ENCODE measurements at places on chromosomes 7 and 10.

GRCh38 chr7:155769701-155770100 lies 42.6 kb downstream of the SHH start:
- no peak for DNase-seq

DNA sequence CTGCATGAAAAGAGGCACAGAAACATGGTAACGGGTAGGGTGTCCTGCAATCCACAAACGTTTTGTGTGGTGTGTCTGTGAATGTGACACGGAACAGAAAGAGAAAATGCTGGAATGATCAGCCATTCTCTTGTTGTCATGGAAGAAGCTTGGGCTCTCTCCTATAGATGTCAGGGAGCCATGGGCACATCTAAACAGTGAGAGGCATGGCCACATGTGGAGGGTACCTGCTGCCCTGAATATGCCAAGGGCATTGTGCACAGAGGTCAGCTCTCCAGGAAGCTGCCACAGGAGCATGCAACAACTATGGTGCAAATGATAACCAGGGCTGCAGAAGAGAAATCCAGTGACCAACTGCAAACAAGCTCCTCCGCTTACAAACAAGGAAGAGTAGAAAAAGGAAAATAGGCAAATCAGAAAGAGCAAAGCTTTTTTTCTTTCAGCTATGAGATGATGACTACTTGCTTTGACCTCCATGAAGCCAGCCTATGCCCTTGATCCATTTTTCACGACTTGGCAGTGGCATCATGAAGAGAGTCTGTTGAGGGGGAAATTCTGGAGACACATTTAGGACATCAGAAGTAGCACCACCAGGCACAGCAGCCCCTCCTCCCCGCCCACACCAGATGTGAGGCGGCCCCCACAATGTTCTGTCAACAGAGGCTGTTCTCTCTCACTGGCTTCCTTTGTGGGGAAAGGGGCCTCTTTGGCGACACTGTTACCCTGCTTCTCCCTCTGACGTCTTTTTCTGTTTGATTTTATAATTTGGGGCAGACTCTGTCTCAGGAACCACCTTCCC lies 4.8 kb upstream of the PDE1C start:
- DNase-seq: no peak

DNA sequence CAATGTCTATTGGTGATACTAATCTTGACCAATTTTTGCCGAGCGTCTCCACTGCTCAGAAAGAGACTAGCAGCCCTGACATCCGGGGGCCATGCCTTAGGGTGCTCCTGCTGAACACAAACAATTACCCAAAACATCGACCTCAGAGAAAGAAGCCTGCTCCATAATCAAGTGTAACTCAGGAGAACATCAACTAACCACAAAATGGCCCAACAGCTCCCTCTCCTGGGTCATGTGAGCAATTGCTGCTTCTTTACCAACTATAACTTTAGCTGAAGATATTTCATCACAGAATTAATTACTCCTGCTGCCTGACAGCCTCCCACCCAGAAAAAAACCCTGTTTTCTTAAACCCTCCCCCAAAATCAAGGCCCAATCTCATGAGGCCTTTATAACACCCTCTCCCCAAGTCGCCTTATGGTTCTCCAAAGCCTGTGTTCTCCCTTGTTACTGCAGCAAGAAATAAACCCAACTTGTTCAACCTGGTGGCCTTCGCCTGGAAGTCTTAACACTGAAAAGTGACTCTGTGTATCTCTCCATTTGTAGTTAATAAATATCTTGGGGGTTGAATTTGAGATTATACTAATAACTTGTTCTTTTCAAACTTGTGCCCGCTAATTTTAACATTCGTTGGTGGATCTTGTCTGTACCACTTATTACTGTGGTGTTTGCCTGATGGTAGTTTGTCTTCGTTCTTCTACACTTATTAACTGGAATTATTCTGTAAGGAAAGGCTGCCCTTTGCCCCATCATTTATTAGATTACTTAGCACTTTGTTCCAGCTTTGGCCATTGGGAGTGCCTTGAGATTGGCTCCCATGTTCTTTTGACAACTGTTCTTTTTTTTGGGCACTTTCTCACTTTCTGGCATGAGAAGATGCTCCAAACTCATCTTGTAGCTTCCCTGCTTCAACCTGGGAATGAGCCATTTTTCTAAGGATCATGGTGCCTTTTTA lies 21.2 kb upstream of the RAMP3 start:
- DNase-seq: no peak

DNA sequence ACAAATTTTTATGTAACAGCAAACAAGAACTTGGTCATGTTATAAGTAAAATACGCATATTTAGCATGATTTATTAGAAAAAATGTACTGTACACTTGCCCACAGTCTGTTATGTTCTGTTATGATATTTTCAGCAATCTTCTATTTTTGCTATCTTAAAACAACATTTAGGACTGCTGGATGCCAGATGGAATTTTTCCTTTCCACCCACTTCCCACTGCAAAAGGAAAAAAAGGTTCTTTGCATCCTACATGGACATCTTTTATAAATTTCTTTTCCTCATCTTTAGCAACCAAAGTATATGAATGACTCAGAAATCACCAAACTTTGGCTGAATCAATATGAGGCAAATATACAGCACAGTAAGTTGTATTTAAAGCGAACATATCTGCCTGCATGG lies 146.0 kb downstream of the RAPGEF5 start:
- DNase-seq: no peak

GRCh38 chr10:94607111-94607510 lies 61.5 kb downstream of the HELLS start:
- DNase-seq: no peak

DNA sequence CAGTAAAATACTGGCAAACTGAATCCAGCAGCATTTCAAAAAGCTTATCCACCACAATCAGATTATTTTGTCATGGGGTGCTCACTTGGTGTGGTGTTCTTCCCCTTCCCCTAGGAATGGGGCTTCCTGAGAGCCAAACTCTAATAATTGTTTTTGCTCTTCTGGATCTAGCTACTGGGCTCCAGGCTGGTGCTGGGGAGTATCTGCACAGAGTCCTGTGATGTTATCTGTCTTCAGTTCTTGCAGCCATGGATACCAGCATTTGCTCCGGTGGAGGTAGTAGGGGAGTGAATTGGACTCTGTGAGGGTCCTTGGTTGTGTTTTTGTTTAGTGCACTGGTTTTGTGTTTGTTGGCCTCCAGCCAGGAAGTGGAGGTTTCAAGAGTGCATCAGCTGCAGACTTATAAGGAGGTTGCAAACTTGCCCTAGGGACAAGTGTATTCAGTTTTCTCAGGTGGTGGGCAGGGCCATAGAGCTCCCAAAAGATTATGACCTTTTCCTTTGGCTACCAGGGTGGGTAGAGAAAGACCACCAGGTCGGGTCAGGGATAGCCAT lies 308.5 kb upstream of the MAGI2 start:
- DNase-seq: no peak

DNA sequence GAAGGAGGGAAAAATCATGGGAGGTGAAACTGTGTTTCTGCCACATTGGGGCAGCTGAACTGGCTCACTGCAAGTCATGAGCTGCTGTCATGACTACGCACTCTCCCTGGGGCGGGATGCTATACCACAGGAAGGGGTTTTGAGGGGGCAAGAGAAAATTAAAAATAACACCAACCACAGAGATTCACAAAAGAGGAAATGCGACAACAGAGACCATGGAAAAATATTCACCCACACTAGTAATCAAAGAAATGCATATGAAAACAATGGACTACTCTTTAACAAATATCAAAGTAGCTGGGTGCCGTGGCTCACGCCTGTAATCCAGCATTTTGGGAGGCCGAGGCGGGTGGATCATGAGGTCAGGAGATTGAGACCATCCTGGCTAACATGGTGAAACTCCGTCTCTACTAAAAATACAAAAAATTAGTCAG lies 65.2 kb upstream of the TM9SF3 start:
- no peak for DNase-seq

DNA sequence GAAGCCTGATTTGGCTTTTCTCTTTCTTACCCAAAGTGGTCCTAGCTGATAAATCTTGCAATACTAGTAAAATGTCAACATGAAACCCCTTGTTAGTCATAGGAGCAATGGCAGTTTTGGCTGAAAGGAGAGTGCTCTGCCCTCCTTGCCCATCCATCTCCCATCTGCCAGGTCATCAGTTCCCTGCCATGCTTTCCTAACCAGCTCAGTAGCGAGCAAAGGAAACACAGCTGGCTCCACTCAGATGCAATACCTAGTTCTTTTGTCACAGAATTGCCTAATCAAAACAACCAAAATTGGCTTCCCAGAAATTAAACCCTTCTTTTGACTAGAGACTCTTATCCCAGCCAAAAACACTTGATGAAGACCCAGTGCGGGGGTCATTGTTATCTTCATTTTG lies 733.0 kb downstream of the CCSER2 start:
- DNase-seq: no peak

DNA sequence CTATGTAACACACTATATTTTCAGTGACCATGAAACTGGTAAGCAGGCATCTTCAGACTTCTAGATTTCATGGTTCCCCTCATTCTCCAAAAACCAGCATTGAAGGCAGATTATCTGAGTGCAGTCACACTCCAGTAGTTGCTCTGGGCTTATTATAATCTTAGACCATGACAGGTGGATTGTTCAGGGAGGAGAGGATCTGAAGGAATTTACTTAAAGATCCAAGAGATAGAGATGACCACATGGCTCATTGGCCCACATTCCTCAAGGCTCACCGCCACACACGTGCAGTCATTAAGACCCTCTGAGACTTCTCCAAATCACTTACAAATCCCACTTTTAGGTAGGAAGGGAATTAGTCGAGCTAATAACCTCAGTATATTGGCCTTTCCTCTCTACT lies 55.2 kb downstream of the GSAP start:
- no peak for DNase-seq

DNA sequence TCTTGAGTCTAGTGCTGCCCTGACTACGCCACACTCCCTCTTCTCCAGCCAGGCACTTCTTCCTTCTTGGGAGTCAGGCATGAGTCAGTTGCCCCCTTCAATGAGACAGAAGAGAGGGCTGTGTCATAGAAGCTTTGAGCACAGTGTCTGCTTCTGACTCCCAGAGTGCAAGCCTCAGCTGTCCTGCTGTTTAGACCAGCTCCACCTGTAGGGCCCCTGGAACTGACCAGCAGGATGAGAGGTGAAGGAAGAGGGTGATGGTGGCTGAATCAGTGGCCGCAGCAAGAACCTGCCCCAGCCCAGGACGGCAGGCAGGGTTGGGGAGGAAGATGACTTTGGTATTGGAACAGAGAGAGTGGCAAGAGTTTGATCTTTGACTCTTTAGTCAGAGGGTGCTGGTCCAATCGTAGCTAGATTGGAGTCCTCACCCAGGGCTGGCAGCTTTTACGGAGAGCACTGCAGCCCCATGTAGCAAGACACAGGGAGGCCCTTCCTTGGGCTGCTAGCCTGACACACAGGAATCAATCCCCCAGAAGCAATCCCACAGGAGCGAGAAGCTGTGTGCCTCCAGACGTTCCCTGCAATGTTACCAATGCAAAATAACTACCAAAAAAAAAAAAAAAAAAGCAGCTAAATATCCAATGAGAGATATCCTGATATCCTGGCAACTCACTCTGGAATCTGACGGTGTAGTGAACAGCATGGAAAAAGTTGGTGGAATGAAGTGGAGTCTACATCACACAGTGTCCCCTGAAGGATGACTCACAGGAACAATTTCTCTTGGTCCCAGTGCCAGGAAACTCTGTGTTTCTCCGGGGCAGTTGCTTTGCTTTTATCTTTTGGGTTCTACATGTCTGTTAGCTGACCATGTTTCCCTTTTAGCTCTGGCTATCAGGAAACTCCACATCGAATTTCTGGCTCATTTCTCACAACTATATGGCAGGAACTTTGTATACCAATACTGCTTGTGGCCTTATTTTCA lies 6.9 kb downstream of the C10orf62 start:
- no peak for DNase-seq

DNA sequence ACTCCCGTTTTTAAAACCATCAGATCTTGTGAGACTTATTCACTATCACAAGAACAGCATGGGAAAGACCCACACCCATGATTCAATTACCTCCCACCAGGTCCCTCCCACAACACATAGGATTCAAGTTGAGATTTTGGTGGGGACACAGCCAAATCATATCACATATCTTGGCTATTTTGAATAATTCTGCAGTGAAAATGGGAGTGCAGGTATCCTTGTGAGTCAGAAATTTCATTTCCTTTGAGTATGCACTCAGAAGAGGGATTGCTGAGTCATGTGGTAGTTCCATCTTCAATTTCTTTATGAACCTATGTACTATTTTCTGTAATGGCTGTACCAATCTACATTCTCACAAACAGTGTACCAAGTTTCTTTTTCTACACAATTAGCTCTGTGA lies 125.8 kb downstream of the ANKRD7 start:
- no peak for DNase-seq

- no peak for DNase-seq
Observed at GRCh38 chr7:26348234-26348851, 56.7 kb downstream of the SNX10 start.

DNA sequence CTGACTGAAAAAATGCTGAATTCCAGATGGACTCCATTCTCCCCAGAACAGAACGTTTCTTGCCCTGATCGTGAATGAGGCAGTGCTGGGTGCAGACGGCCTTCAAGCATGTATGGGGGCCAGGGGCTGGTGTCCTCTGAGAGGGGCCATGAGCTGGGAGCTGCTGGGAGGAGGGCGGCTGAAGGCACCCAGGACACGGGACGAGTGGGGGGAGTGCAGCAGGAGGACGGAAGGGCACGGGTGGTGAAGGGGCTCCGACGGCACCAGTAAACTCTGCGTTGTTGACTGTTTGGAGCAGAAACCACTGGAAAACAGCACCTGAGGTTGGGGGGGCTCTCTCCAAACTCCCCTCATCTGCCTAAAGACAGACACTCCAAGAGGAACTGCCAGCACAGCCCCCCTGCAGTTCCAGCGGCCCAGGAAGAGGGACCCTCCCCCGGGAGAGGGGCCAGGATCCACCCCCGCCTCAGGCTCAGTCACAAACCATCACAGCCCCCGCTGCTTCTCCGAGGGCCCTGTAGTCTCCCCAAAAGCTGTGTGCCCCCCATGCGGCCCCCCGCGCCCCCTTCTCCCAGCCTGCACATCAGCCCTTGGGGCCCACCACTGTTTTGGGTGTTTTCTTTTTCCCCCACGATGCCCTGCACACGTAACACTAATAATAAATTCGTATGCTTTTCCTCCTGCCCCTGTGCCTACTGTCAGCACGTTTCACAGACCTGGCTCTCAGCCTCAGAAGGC lies 55.5 kb downstream of the DPYSL4 start:
- DNase-seq: no peak

DNA sequence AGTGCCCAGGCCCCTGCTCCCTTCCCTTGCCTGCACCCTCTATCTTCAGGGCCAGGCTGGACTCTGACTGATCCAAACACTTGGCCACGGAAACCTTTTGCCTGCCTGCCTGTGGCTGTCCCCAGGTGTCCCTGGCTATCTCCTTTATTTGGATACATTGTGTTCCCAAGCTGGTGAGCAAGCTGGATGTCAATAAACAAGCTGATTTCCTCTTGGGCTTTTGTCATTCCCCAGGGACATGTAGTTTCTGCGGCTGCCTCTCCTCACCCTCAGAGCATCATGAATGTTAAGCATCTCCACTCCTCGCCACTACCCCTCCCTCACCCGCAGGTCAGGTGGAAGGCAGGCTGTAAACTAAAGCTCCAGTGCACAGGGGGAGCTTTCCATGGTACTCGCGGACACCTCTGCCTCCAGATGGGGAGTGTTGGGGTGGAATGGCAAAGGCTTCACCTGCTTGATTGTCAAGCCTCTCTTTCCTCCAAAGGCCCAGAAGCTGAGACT lies 6.9 kb downstream of the GHRHR start:
- DNase-seq: no peak
